ENCODE measurements at places on chromosomes 2 and 18.

DNA sequence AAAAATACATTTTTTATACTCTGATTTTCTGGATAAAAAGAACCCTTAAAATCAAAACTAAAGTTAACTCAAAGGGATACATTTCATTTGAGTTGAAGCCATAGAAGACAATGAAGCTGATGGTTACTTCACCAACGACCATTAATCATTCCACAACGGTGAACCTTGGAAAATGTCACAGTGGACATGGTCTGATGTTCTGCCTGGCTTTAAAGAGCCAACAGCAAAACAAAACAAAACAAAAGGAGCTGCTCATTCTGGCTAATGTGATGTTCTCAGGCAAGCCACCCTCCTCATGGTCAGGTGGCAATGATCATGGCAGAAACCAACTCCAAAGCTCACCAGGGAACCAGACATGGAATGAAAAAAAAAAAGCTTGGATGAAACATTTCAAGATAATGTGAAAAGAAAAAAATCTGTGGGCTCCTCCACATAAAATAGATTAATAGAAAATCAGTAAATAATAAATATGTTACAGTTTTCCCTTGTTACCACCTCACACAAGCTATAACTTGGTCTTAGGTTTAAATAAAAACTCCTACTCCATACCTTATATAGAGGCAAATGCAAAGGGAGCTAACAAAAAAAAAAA lies 90.1 kb upstream of the SERTAD2 start:
- DNase-seq = no peak

- DNase-seq = no peak
These were observed 19.9 kb downstream of the COX7A2L start for GRCh38 chr2:42340938-42341636.

GRCh38 chr2:239760596-239760995 lies 264.5 kb downstream of the NDUFA10 start:
- DNase-seq = no peak

DNA sequence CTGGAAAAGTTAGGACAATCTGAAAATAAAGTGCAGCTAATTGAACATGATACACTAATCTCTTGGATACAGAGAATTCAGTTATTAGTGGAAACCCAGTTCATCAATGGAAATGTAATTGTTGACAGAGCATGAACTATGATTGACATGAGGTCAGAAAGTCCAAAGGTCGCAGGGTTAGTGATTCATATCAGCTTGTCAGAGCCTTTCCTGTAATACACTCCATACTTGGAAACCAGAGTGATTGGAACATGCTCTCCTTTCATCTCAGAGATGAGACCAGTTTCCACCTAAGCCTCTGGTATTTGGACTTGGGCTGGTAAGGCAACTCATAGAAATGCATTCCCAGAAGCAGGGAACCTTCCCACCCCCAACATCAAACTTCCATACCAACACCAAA lies 8.5 kb upstream of the NCKAP5 start:
- no peak for DNase-seq

DNA sequence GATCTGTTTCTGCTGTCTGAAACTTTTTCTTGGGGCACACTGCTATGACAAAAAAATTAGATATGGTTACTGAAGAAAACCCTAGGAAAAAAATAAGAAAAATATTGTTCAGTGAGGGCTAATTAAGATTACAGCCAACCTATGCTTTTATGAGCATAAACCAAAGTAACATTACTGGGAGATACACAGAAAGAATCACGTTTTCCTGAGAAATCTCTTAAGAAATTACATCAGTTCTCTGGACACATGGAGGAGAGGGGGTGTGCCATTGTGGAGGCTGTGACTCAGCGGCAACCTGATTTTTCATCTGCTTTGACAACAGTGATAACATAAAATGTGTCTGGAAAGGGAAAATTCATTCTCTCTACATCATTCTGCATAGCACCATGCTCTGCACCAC lies 13.4 kb upstream of the NMI start:
- no peak for DNase-seq
